ENCODE measurements at places on chromosomes 4 and X.

DNA sequence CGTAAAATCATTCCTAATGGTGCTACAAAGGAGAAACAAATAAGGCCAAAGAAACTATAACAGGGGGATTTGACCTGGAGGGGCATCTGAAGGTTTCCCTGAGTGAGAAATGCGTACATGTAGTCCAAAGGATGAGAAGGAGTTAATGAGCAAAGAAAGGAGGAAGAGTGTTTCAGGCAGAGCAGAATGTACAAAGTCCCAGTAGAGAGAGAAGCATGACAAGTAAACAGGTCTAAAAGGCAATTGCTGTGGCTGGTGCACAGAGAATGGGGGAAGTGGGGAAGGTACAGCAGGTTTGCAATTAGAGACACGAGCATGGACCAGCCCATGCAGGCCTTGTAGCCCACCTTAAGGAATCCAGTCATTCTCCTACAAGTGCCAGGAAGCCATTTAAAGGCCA is 145.5 kb downstream of the TSPAN5 start:
- no peak for DNase-seq

DNA sequence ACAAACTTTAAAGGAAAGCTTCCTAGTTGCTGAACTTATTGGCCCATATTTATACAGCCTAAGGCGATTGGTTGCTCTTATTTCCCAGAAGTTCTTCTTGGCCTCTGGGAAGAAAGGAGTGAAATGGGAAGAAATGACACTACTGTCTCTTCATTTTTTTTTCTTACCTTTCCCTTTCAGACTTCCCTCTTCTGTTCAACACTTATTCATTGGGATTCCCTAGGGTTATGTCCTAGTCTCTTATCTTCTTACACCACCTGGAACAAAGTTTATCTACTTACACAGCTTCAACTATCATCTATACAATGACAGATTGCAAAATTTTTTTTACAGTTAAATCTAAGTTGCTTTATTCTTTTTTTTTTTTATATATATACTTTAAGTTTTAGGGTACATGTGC is 68.0 kb downstream of the SNX12 start:
- no peak for DNase-seq

GRCh38 chrX:107842715-107843400 is 17.2 kb downstream of the MID2 start:
- DNase-seq: no peak

DNA sequence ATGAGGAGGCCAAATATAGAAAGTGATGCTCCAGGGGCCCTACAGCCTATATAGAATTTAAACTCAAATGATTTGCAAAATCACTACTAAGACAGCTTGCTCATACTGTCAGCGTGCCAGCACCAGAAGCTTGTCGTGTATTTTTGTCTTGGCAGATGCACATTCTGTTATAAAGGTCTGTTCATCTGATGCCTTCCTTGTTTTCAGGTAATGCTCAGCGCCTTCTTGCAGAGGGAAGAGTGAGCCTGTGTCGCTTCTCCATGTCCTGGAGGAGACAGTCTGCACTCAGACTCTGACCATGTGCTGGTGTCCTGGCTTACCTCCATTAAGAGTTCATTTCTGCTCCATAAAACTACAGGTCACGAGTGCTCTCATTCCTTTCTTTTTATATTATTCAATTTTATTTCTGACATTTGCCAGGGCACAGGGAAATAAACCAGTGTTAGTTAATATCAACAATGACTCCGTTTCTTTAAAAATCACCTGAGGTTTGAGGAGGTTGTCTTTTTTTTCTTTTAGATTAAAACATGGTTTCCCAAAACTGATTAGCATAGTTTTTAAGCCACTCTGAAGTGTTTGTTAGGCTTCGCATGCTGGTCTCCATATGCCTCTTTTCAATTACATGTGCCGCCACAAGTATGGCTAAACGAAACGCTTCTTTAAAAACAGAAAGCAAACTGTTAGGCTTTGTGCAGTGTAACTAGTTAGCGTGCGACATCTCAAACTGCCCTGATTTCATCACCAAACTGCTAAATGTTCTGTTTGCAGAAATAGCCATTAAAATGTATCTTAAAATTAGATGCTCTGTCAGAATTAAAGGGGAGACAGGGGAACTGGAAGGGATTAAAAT is 215.2 kb upstream of the GK2 start:
- DNase-seq: no peak

DNA sequence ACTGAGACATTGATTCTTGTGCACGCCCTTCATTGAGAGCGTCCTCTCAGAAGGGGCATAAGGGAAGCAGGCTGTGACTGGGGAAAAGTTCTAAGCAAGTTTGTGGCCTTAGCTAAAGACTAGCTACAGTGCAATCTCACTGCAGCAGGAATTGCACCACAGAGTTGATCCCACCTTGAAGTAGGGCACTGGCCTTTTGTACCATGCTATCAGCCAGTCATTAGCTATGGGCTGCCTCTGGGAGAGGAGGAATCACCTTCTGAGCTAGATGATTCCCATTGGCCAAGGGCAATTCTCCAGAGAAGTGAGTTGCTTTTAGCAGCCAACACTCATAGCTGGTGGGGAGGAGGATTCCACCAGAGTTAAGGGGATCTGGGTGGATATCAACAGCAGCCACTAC is 142.6 kb upstream of the SCML1 start:
- no peak for DNase-seq

DNA sequence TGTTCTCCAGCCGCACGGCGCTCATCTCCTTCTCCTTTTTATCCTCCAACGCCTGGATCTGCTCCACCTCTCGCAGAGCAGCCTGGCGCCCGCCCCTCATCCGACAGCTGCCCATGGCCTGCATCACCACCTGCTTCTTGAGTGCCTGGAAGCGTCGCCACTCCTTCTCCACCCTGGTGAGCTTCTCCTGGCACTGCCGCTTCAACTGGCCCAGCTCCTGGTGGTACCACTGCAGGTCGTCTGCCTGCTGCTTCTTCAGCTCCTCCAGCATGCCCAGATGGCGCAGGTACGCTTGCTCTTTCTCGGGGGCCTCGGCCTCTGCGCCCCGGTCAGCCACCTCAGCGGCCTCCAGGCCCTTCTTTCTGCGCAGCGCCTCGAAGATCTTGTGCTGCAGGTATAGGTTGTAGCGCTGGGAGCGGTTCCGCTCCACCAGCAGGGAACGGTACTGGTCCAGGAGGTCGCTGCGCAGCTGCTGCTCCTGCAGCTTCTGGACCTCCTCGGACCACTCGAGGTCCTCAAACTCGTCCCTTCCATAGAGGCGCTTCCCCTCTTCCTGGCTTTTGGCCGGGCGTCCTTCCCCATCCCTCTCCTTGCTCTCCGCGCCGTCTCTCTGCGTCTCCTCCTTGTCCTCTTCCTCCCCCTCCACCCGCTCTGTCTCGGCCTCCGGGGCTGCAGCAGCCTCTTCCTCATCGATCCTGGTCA is 1.2 kb upstream of the TADA2B start:
- peak; percentile 55 for DNase-seq

DNA sequence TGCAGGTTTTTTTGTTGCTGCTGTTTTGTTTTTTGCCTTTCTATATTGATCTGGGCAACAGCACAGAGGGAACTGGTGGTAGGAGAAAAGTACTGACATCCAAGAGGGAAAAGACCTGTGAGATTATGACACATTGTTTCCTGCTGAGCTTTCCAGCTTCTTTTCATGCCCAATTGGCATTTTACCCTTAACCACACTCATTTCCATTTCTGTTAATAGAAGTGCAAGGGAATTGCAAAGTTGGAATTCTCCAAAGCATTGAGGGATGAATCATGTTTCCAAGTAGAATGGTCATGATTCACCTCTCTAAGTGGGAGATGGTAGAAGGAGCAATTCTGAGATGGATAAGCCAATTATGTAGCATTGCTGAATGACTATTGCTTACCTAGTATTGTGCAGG is 161.5 kb downstream of the PPARGC1A start:
- no peak for DNase-seq

DNA sequence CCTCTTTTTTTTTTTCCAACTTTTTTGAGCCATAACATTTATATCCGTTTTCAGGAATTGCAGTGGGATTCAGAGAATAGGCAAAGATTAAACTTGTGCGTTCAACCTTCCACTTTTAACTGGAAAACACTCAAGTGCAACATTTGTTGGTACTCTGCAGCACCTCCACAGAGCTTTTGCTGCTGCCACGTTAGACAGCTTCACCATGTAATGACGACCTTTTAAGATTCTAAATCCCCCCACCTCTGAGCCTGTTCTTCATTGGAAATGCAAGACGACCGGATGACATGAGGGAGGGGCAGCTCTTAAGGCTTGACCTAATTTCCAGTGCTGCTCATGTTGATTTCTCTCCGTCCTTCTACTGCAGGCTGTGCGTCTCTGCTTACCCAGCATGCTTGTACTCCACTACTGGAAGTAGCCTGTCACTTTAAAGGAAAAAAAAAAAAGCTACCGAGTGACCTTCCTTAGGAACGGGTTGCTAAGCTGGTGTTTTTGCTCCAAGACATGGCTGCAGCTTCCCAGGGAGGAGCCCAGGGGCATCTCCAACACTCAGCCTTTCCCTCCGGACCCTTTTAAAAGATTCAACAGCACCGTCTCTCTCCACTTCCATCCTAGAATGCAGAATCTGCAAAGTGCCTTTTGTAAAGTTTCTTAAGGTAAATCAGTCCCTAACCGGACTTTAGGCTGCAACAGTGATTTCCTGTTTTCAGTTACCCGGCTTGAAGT is at the start of gene CC2D2A:
Gene CC2D2A (plus strand): TSS at position 481 of the 726 bp plus-strand sequence. CDS start 6,051 bp downstream, outside the sequence.
- DNase-seq: no peak

DNA sequence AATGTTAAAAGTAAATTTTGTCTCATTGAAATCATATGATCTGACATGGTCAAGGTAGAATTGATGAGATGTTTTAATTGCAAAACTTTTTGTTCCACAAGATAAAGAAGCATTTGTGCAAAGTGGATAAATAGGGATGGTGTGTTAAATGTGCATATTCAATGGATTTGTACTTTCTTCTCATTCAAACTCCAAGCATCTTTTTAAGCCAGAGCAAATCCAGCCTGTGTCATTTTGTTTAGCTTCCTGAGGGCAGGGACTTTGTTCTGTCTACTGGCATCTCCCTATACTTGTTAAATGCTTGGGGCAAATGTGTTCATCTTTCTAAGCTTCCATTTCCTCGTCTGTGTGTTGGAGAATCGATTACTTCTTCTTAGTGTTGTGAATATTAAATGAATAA is 200.3 kb downstream of the SLIT2 start:
- DNase-seq: no peak

- no peak for DNase-seq
These were observed 128.7 kb upstream of the PJA1 start for GRCh38 chrX:69293776-69294601.

DNA sequence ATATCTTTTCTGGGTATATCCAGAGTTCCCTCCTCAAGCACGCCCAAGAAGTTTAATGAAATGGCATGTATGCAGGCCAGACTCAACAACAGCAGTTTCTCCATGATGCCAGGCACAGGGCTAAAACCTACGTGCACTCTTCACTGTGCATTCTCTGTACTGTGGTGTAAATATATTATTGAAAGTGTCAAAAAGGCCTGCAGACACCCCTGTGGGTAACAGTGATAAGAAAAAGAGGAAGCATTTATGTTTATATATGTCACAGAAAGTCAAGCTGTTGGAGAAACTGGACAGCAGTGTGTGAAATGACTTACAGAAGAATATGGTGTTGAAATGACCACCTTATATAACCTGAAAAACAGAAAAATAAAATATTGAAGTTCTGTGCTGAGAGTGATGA is 29.6 kb upstream of the DCAF8L1 start:
- no peak for DNase-seq

DNA sequence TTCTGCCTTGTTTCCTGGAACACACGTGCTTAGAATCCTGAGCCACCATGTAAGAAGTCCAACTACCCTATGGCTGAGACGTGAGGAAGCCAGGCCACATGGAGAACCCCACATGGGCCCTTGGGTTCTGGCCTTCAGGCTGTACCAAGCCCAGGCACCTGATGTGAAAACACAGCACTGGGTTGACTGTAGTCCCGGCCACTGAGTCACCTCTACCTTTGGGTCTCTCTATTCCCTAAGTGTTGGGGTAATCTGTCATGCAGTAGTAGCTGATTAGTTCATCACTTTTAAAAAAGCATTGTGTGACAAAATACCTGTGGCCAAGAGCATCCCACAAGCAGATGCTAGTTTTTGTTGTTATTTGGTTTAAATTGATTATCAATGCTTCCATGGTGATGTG is 24.3 kb downstream of the CFAP97 start:
- no peak for DNase-seq

- no peak for DNase-seq
These were observed 722 bp upstream of the NBDY start for GRCh38 chrX:56728321-56728720.

GRCh38 chr4:60506061-60506460 is 694.1 kb upstream of the ADGRL3 start:
- no peak for DNase-seq

- DNase-seq: no peak
These were observed 65.0 kb upstream of the MAGEB2 start for GRCh38 chrX:30150196-30150895.

- DNase-seq: peak; percentile 28
These were observed 148.4 kb upstream of the USP9X start for GRCh38 chrX:40936827-40937226.

GRCh38 chr4:106019771-106020170 is 124.5 kb downstream of the NPNT start:
- DNase-seq: no peak

DNA sequence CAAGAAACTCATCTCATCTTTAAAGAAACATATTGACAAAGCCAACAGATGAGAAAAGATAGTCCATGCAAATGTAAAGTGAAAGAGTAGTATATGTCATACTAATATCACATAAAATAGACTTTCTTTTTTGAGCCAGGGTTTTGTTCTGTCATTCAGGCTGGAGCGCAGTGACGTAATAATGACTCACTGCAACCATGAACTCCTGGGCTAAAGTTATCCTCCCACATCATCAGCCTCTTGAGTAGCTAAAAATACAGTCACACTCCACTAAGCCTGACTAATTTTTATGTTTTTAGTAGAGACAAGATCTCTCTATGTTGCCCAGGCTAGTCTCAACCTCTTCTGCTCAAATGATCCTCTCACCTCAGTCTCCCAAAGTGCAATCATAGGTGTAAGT is 51.8 kb upstream of the TRAM1L1 start:
- no peak for DNase-seq

- DNase-seq: no peak
These were observed 31.0 kb downstream of the SLC9B1 start for GRCh38 chr4:102988429-102989020.

DNA sequence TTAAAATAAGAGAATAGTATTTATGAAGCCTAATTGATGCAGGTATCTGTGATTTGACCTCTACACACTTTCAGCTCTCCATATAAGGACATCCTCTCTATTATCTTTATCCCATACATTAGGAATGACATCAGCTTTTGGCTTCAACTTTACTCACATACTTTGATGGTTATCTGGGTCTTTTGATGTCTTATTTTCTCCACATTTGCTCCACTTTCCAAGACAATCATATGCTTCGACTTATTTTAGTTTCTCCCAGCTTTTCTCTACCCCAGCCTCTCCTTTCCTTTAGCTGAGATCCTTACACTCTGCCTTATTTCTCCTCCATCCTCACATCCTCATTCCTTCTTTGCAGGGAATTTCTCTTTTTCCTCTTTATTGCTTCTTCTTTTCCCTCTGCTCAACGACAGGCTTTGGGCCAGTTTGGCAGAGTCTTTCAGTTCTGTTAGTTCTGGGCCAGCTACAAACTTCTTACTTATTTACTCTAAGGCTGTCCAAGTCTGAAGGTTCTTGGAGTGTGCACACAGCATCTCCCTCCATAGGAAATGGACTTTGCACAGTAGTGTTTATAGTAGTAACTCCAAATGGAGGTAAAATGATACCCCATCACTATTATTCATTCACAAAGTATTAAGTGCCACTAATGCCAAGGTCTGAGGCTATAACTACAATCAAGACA is 50.5 kb downstream of the SLC4A4 start:
- DNase-seq: no peak

- DNase-seq: no peak
These were observed 29.8 kb upstream of the CCNG2 start for GRCh38 chr4:77127215-77127614.

Measured in colonic mucosa (tissue), 4 donors.